ENCODE measurements at places on chromosomes 3 and 15.

DNA sequence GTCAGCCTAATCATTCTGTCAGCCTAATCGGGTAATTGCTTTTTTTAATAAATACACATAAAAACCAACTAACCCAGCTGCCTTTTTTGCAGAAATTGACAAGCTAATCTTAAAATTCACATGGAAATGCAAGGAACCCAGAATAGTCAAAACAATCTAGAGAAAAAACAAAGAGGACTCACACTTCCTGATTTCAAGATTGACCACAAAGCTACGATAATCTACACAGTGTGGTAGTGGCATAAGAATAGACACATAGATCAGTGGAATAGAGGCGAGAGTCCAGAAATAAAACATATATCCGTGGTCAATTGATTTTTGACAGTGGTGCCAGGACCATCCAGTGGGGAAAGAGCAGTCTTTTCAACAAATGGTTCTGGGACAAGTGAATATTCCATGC lies 2.4 kb upstream of the C3orf20 start:
- no peak for DNase-seq

- DNase-seq, result no peak
Observed at GRCh38 chr3:159978353-159978752, 10.3 kb upstream of the IL12A start.

- peak; percentile 83 for DNase-seq
Observed at GRCh38 chr15:95394186-95395067, 936.1 kb upstream of the NR2F2 start.

- no peak for DNase-seq
Observed at GRCh38 chr15:67148196-67148701, 82.8 kb downstream of the SMAD3 start.

GRCh38 chr3:37779289-37780152 lies 82.2 kb upstream of the CTDSPL start:
- DNase-seq, result peak; percentile 91

DNA sequence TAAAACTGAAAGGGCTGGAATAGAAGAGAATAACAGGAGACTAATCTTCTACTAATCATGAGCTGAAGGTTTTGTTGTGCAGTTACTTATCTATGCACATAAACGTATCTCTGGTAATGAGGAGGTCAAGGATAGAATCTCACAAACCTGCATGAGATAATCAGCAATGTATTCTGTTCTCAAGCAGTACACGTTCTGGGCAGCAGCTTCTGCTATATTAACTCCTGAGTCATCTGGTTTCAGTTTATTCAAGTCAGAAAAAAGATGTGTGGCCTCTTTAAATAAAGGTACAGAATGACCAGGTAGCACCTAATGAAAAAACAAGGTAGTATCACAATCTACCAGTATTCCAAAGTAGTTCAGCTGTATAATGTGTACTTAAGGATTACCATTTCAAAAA lies 34.9 kb downstream of the CDV3 start:
- DNase-seq, result no peak

- no peak for DNase-seq
Observed at GRCh38 chr3:43615133-43615532, 6.7 kb downstream of the ANO10 start.

- no peak for DNase-seq
Observed at GRCh38 chr3:35800960-35801459, 161.7 kb downstream of the ARPP21 start.

- no peak for DNase-seq
Observed at GRCh38 chr3:140167600-140168281, 232.8 kb downstream of the CLSTN2 start.

GRCh38 chr3:115160295-115160694 lies 13.2 kb upstream of the ZBTB20 start:
- DNase-seq, result no peak

- DNase-seq, result no peak
Observed at GRCh38 chr15:73426323-73426994, 16.5 kb upstream of the REC114 start.

- DNase-seq, result no peak
Observed at GRCh38 chr15:77121599-77121998, 50.7 kb upstream of the TSPAN3 start.

DNA sequence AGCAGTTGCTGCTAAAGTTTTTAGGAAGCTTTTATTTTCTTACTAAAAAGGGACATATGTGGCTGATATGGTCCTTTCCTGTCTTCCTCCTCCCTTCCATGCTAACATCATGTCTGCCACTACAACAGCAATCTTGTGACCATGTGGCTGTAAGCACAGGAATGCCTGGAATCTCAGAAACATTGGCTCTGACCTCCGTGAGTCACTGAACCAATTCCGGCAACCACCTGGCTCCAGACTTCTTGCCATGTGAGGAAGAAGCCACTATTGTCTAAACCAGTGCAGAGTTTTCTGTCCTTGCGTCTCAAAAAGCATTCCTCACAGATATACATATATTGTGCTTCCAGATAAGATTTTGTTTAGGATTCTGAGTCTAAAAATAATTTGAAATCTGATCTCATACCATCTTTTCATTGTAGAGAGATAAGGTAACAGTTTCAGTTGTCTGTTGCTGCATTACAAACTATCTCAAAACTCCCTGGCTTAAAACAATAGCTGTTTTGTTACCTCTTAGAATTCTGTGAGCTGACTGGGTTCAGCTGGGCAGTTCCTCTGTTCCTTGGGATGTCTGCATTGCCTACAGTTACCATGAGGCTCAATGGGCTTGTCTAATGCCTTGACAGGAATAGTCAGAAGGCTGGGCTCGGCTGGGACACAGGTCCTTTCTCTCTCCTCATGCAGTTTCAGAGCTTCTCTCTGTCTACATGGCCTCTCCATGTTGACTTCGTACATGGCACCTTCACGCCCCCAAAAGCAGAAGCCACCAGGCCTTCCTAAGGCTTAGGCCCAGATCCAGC lies 77.3 kb upstream of the MAGI1 start:
- DNase-seq, result peak; percentile 97

GRCh38 chr15:89628806-89629715 lies 26.2 kb downstream of the KIF7 start:
- no peak for DNase-seq

DNA sequence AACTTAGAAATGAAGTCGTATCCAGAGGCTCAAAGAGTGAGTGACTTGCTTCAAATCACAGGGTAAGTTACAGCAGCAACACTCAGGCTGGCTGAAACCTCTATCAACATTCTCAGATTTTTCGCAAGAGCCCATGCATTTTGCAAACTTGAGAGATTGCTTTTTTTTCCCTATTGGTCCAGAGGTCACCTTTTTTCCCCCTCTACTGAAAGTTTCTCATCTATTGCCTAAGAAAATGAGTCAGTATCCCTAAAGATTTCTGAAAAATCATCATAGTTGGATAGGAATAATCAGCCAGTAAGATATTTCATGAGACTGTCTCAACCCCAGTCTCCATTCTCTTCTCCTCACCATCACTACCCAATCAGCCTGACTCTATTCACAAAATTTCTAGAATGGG lies 410.6 kb downstream of the FOXP1 start:
- DNase-seq, result no peak

GRCh38 chr3:10628891-10629670 lies 123.7 kb upstream of the ATP2B2 start:
- no peak for DNase-seq
